ENCODE measurements at places on chromosomes 6 and 20.
A peak's percentile ranks its signal among the peaks of the same experiment; 100 is the strongest.

DNA sequence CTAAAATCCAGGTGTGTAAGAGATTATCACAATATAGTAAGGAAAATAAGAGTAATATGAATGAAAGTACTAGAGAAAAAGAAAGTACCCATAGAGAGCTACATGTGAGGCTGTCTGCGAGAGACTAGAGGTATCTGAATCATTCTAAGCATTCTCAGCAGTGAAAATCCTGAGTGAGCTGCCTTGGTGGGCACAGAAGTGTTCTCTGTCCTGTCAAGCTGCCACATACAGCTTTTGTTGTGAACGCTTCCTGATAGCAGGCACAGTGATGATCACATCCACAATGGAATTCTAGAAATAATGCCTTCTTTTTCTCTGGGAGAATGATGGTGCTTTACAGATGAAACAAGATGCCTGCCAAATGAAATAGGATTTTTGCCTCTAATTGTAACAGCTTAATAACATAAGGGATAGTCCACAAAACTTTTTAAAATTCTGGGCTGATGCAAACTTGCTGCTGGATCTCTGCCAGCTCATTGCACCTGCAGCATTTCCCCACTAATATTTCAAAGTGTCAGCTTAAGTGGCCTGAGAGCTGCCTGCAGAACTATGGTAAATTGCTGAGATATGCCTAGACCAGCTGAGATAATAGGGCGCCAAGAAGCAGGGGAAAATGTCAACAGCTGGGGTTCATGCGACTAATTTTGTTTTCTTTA lies 620.5 kb downstream of the DOK5 start:
- no peak for DNase-seq

DNA sequence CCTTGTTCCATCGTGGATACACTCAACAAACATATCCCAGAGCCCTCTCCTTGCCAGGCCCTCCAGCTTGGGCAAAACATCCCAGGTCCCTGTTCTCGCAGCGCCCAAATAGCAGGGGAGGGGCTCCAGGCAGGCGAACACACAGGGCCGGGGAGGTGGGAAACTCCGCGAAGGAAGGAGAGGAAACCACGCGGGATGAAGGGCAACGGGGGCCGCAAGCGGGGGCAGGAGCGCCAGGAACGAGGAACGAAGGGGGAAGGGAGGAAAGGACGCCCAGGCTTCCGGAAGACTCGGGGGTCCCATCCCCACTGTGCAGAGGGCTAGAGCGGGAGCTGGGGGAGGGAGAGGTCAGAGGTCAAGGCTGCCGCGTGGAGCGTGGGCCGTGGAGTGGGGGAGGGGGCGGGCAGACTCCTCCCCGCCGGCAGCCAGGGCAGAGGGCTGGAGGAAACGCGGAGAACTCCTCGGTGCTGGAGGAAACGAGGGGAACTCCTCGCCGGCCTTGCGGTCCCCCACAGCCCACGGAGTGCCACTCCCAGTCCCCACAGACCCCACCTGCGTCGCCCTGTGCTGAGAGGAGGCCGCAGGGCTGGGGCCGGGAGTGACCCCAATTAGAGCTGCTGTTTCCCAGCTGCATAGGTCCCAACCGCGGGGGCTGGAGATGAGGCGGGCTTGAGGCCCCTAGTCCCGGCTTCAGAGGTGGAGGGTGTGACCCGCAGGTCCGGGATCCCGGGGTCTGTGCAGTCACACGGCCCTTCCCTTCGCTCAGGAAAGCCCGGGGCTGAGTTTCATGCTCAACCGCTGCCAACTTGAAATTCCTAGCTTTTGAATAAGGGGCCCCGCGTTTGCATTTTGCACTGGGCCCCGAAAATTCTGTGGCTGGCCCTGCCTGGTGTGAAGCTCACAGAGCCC lies 1.2 kb upstream of the RBM38 start:
- peak; percentile 65 for DNase-seq

GRCh38 chr6:28585335-28585734 lies 59.7 kb downstream of the GPX5 start:
- no peak for DNase-seq

- no peak for DNase-seq
These were observed 387.1 kb upstream of the JARID2 start for GRCh38 chr6:14858808-14859207.

- no peak for DNase-seq
These were observed 31.8 kb downstream of the KCNK5 start for GRCh38 chr6:39197521-39197920.

All from effector memory CD4-positive, alpha-beta T cell (primary cell).